ENCODE measurements at places on chromosomes 5 and 9.

GRCh38 chr5:167552356-167552755, 739.1 kb upstream of the WWC1 start:
- DNase-seq, result no peak

- no peak for DNase-seq
Measured at GRCh38 chr5:14414007-14414406, 167.6 kb upstream of the OTULINL start.

DNA sequence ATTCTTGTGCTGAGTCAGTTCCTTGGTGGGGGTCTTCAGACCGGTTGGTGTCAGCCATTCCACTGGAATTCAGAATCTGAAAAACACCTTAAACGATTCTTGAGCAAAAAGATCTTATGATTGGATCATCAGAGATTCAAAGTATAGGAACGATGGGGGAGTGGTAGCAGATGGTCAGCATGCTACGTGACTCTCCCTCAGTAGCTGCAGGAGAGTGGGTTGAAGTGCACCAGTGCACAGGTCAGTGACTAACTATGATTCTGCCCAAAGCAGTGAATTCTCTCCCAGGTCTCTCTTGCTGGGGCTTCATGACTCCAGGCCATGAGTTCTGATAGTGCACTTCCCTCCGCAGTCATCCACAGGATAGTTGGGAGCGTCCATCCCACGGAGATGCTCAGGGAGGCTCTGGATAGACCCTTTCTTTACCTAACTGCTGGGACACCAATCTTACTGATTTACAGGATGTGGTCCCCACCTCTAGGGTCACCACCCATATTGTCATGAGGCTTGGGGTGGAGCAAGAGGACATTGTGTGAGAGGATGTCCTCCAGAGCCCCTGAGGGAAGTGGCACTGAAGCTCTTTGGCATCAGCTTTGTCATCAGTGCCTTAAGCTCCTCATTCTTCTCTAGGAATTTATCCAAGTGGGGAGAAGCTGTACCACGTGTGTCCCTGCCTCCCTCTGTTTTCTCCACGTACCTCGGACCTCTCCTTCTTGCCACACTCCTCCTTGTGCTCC, 62.0 kb downstream of the RASGRF2 start:
- no peak for DNase-seq

DNA sequence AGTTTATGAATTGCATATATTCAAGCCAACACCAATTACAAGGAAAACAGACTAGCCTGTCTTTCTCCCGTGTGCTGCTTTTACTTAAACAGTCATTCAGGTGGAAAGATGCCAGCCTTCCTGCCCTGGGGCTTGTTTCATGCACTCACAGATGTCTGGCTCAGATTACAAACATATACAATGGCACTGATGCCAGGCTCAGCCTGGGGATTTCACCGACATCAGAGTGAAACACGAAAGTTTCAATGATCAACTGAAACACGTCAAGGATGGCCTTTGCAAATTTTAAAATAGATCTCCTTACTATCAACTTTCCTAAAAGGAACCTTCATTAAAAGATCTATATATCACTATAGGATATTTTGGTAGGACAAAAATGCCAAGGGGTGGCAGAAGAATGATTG, 1576.5 kb downstream of the EFNA5 start:
- DNase-seq, result no peak

- no peak for DNase-seq
Measured at GRCh38 chr5:144017119-144017518, 153.3 kb downstream of the YIPF5 start.

GRCh38 chr5:62942384-62942783, 363.8 kb downstream of the LRRC70 start:
- no peak for DNase-seq

GRCh38 chr5:179800071-179800695, 6.4 kb downstream of the LTC4S start:
- DNase-seq, result no peak

- no peak for DNase-seq
Measured at GRCh38 chr5:140262221-140262620, 40.7 kb downstream of the PFDN1 start.

DNA sequence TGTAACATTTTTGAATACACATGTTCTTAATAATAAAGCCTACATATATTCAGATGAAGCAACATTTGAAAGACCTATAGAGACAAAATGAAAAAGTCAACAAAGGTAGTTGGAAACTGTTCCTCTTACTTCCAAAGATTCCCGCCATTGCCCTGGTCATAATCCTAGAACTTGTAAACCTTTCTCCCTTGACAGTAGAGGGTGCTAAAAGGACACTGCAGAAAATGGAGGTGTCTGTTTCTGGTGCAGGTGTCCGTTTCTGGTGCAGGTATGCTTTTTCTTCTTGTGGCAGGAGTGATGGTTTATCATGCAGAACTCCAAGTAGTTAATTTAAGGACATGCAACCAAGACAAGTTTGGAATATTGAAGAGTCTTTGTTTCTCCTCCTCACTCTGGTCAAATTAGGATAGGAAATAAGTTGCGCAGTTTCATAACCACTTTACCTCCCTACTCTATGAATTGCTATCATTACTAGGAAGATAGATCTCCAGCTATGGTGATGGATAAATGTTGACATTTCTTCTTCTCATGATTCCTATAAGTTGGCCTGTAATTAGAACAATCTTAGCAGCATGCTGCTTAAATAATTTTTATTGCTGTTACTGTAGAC, 56.0 kb upstream of the FAM174A start:
- no peak for DNase-seq

DNA sequence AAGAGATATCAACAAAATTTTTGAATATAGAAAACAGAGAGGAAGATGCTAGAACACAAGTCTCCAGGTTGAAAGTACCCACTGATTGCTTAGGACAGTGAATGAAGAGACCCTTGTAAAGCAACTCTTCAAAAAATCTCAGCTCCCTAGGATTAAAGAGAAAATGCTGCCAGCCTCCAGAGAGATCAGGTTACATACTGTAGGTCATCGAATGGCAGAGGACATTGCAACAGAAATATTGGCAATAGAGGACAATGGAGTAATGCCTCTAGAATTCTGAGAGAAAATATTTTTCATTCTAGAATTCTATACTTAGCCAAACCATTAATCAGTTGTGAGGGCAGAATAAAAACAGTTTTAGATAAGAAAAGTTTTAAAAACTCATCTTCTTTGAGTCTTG, 43.1 kb upstream of the ELL2 start:
- DNase-seq, result no peak

DNA sequence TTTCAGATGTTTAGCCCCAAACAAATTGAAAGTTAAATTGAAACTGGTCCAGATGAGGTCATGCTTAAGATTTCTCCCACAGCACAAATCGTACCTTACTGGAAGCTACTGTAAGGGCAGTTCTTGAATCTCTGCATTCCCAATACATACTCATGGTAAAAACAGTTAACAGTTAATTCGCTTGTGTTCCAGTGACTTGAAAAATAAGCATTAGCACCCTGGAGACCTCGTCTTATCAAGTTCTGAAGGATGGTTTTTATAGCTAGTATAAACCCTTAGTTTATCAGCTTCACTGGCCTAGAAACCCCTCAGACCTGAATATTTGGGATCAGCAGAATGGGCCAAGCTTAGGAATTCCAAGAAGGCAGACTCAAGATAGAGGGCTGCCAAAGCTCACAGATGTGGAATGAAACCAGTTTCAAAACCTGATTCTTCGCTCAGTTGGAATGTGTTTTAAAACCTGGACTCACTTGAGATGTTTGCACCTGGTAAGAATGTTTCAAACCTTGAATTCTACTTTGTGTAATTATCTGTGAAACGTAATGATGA, 103.6 kb downstream of the C9orf152 start:
- DNase-seq, result no peak
